AG10803 (cell line): ENCODE measurements at places on chromosomes 3 and 15.

DNA sequence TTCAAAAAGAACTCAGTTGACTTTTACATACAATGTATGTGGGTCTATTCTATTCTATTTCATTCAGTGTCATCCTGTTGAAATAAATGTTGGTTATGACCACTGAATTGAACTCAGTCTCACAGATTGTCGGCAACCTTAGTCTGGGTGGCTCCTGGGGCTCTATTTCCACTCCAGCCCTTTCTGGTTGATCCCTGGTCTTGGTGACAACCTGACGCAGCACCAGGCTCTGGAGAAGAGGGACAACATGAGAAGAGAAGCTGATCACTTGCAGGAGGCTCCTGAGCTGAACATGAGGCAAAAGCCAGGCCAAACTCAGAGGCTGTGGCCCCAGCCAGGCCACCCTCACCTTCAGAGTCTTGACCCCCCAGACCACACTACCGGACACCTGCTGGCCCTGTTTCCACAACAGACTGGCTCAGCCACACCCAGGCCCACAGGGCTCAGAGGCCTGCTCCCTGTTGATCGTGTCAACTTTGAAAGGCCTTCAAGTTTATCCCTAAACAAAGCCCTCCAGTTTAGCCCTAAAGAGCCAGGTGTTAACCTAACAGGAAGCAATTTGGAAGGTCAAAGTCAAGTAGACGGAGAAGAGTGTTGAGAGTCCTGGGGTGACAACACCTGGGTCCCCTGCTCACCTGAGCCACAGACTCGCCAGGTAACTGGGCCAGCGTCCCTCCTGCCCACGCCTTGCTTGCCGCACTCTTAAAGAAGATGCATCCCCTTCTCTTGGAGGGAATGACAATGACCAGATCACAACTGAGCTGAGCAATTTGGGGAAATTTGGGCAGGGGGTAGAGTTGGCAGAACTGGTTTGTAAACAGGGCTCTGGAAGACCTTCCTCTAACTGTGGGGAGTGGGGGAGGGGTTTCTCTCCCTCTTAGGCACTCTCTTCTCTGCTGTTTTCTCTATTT lies 15.4 kb upstream of the MUC20 start:
- no peak for DNase-seq

DNA sequence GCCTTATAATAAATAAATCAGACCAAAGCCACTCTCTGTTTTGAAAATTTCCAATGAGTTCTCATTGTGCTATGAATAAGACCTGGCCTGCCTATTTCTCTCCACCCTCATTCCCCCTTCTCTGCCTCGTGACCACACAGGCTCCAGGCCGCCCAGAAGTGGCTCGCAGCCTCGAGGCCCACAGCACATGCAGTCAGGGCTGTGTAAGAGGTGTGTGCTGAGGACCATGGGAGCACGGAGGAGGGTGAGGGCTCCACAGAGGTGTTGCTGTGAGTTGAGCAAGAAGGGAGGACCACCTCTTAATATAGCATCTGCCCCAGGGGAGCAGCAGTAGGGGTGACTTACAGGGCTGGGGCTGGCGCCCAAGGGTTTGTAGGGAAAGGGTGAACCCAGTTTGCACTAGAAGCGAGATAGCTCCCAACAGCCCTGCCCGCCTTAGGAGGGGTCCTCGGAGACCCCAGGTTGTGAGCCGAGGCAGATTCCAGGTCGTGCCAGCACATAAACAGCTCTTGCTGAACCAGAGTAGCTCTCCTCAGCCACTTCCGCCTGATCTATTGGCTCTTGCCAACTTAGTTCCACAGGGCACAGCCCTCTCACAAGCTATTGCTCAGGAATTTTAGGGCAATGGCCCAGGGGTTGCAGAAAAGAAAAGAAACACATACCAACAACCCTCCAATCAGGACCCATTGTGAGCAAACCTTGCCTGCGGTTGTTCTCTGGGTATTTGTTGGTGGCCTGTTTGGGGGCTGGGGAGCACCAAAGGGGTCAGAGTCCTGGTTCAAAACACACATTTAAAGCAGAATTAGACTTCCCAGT lies 117.7 kb downstream of the MYLK start:
- DNase-seq, result no peak

DNA sequence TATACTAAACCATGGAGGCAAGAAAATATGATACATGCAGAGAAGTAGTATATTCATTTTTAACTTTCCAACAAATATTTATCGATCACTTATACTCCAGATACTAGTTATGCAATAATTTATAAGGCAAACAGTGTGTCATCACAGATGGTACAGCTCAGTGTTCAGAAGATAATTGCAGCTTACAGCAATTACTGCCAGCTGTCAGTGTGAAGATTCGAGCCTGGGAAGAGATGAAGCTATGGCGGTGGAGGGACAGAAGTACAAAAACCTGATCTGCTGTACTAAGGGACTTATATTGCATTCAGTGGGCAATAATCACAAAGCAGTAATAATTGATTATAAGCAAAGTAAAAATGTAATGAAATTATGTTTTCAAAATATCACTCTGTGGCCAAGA lies 170.6 kb upstream of the EPHA3 start:
- DNase-seq, result no peak

GRCh38 chr3:190716211-190716610 lies 146.3 kb downstream of the GMNC start:
- no peak for DNase-seq

DNA sequence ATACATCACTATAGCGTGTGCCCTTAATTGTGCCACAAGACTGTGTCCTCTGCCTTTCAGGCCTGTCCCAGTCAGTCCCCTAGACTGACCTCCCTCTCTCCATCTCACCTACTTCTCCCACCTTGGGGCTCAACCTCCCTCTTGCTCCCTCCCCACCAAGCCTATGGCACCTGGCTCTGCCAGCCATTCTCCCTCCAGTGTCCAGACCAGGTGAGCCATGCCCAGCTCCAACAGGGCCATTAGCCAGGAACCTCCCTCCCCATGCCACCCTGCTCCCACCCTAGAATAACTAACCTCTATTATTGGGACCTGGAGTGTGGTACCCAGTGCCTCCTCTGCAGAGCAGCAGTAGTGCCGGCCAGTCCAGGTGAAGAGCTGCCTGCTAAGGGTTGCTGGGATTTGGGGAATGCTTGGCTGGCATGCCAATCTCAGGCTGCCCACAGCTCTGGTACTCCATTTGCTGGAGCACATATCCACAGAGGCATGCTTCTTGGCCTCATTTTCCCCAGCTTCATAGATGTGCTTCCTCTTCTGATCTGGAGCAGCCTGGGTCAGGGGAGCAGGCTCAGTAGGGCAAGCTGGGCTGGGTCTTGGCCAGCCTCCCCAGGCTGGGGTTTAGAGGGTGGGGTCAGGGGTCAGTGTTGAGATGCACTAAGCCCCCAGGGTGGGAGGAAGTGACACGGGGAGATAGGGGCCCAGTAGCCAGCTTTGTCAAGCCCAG lies 38.8 kb downstream of the SAXO2 start:
- DNase-seq, result no peak

- DNase-seq, result no peak
These were observed 2.1 kb upstream of the PAQR9 start for GRCh38 chr3:142965581-142965980.

GRCh38 chr3:123100193-123100776 lies 33.5 kb downstream of the PDIA5 start:
- no peak for DNase-seq

DNA sequence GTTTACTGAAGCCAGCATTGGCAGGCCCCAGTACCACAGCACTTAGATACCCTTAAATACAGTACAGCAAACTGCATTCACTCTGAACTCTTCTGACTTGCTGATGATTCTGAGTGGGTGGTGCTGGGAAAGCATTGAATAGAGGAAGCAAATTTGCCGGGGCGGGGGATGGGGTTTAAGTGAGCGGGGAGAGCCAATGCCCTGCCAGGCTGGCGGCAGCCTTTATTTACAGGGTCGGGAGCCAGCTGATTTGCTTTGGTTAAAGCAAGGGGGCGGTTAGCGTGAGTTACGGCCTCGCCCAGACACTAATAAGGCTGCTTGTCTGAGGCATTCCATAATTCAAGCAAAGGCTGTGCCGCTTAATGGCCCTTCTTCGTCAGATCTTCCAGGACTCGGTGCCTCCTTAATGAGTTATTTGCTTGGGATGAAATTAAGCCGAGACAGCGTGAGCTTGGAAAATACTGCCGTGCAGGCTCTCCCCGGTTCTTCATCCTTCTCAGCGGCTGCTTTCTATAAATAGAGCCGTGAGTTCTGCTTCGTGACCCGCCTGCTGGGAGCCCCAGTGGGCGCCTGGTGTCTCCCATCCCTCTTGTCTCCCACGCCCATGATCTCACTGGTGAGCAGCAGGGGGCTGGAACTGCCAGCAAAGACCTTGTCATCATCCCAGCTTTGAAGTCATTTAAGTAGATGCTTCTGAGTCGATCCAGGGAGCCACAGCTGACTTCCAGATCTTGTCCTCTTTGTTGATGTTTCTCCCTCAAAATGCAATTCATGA lies 25.8 kb downstream of the SPSB4 start:
- DNase-seq, result peak; percentile 25

DNA sequence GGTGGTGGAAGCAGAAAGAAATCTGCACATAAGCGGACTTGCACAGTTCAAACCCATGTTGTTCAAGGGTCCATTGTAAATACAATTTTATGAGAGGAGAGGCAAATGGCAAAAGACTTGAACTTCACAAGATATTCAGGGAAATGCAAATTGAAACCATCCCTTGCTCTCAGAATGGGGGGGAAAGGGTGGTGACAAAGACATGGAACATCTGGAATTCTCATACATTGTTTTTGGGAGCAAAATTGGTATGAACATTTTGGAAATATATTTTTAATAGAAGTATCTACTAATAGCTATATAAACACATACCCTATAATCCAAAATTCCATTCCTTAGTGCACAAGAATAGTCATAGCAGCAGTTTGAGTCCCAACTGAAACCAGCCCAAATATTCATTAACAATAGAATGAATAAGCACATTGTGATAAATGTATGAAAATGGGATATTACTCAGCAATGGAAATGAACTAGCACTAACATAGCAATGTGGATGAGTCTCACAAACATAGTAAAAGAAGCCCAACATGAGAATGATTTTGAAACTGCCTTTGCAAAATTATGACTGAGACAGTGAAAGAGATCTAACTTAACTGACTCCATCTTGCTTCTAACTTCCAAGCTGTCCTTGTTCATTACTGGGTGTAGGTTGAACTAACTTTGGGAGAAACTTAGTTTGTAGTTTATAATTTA lies 77.2 kb downstream of the CD200R1L start:
- peak; percentile 75 for DNase-seq
